Melanocyte of skin (primary cell): ENCODE measurements at places on chromosomes 12 and 14. TPM values are rescaled to one million over a fixed set of nuclear protein-coding genes. Genes with fewer than 3 reads are reported as not detected.

The SLC22A17 gene
- 2.4 and 9.8 TPM in 2 replicates for total RNA-seq

The ANKRD33 gene
- not detected in 2 replicates for total RNA-seq

The YEATS4 gene
- total RNA-seq = 18.0 and 22.2 TPM in 2 replicates

The FAM181A gene
- total RNA-seq = not detected in 2 replicates

The ALG10 gene
- 8.3 and 17.4 TPM in 2 replicates for total RNA-seq

The RNASE3 gene
- total RNA-seq = not detected in 2 replicates

The RTL1 gene
- total RNA-seq = not detected in 2 replicates

The GDF3 gene
- total RNA-seq = not detected in 2 replicates

The GDF11 gene
- total RNA-seq = 5.8 and 9.3 TPM in 2 replicates

The TBX5 gene
- not detected in 2 replicates for total RNA-seq

The LRRC10 gene
- not detected in 2 replicates for total RNA-seq

The KRT6C gene
- not detected in 2 replicates for total RNA-seq

The STX2 gene
- 32.6 and 34.1 TPM in 2 replicates for total RNA-seq

The FLRT2 gene
- 3.7 and 11.9 TPM in 2 replicates for total RNA-seq

The AMN gene
- under 0.01 TPM in 1 of 2 replicates, not detected in the other for total RNA-seq

The KRT73 gene
- total RNA-seq = not detected in 2 replicates

The CLEC2A gene
- total RNA-seq = not detected in 2 replicates

The CFL2 gene
- total RNA-seq = 32.0 and 36.9 TPM in 2 replicates

The KRT6A gene
- 0.15 TPM in 1 of 2 replicates, not detected in the other for total RNA-seq

The COQ10A gene
- total RNA-seq = 6.0 and 8.6 TPM in 2 replicates

The MYH6 gene
- total RNA-seq = not detected in 2 replicates

The CDH24 gene
- 1.7 and 1.8 TPM in 2 replicates for total RNA-seq

The C3AR1 gene
- 4.8 and 7.3 TPM in 2 replicates for total RNA-seq

The HCAR2 gene
- total RNA-seq = not detected in 2 replicates

The HSPA2 gene
- 8.9 and 27.6 TPM in 2 replicates for total RNA-seq

The RND1 gene
- total RNA-seq = under 0.01 TPM in 1 of 2 replicates, not detected in the other

The RHEBL1 gene
- 2.5 and 6.3 TPM in 2 replicates for total RNA-seq

The TRHDE gene
- not detected in 2 replicates for total RNA-seq

The AMHR2 gene
- not detected in 2 replicates for total RNA-seq

The KRT3 gene
- not detected in 2 replicates for total RNA-seq

The CCDC175 gene
- not detected in 2 replicates for total RNA-seq

The RD3L gene
- total RNA-seq = not detected in 2 replicates

The RIPK3 gene
- 3.4 and 5.5 TPM in 2 replicates for total RNA-seq

The WNT5B gene
- 0.33 and 0.62 TPM in 2 replicates for total RNA-seq

The ABCD2 gene
- under 0.01 TPM in 2 replicates for total RNA-seq

The PLEKHD1 gene
- under 0.01 and 0.34 TPM in 2 replicates for total RNA-seq

The ZC2HC1C gene
- total RNA-seq = 0.62 and 2.7 TPM in 2 replicates

The TMPRSS12 gene
- total RNA-seq = not detected in 2 replicates

The BRAP gene
- total RNA-seq = 17.2 and 19.3 TPM in 2 replicates

The APOF gene
- total RNA-seq = not detected in 2 replicates
